ENCODE measurements at places on chromosomes 7 and 10.

DNA sequence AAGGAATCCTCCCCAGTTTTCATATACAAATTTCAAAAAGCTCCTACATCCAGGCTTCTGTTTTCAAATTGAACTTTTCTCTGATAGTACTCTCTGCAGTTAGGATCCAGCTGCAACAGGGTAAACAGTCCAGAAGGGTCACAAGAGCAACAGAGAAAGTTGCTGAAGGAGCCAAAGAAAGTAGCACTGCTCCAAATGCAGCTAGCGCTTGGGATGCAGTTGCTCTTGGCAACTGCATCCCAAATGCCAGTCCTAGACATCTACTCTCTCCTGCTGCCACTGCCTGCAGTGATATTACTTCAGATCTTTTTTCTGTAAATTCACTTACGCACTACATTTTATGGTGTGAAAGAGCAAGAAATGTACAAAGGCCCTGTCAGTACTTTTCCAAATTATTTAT lies 14.6 kb downstream of the GPR37 start:
- DNase-seq = no peak

DNA sequence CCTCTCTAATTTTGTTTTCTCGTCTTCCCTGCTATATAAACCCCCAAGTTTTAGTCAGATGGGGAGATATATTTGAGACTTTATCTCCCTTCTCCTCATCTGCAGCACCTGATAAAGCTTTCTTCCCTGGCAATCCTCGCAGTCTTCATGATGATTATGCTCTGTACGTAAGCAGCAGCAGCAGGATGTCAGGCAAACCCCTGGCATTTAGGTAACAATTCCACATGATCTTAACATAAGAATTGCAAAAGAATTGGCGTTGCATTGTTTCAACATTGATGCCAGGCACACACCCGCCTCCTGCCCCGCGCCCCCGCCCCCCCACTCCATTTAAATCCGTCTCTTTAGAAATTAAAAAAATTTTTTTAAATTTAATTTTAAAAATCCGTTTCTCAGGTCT lies 6.1 kb downstream of the PKD1L1 start:
- DNase-seq = no peak

DNA sequence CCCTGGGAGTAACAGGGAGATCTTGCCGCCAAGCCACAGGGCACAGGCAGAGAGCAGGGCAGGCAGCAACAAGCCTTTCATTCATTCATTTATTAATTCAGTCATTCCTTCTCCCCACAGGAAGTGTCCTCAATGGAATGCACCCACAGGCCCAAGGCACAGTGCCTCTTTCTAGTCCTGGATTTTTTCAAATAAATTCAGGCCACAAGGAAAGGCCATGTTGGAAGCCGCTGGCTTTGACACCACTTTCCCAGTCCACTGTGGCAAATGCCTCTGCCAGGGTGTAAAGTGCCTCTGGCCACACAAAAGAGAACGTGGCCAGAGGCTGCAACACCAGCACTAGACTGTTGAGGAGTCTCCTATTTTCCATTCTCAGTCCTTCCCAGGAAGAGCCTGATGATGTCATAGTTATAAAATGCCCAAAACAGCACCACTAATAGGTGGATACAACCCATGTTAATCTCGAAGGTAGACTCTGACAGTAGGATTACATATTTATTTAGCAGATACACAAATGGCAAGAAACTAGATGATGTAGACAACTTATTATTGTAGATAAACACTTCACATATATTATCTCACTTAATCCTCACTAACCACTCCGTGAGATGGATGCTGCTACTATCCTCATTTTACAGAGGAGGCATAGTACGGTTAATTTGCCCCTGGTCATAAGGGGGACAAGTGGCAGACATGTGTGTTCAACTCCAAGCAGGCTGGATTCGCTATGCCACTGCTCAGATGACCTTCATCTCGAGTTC lies 5.5 kb downstream of the JAZF1 start:
- DNase-seq = no peak

GRCh38 chr7:2499719-2500430 lies 19.7 kb upstream of the LFNG start:
- no peak for DNase-seq

GRCh38 chr7:6554848-6555247 lies 3.6 kb upstream of the GRID2IP start:
- DNase-seq = no peak

DNA sequence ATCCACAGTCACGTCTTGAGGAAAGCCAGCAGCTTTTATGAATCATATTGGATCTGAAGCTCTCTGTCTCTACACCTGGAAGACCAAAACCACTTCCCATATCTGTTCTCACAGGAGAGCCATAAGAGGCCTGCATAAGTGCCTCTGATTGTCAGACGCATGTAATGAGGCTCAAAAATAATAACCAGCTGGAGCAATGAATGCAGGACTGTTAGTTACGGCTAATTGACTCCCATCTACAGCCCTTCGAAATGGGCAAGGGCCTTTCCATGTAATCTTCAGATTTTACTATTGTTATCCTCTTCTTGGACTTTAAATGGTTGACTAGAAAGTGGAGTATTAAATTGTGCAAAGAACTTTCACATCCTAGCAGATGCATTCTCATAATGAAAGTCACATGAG lies 4.4 kb upstream of the SEMA3C start:
- DNase-seq = no peak

DNA sequence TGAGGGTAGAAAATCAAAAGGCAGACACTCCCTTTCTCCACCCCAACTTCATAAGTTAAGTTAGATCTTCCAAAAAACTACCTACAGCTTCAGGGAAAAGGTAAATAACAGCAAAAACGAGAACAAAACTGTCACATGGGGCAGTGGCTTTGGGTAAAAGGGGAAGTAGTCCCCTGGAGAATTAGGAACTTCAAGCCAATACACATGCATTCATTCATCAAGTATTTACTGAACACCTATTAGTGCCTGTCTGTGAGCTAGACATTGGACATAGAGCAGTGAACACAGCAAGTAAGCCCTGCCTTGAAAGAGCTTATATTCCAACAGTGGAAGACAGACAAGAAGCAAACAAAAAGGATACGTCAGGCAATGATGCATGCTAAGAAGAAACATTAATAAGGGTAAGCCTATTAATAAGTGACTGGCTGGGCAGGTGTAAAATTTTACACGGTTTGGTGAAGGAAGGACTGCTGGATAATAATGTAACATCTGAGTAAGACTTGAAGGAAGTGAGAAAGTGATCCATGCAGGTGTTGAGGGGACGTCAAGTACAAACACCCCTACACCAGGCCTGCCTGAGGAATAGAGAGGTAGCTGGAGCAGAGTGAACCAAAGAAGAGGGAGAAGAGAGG lies 69.6 kb upstream of the RAPGEF5 start:
- no peak for DNase-seq

DNA sequence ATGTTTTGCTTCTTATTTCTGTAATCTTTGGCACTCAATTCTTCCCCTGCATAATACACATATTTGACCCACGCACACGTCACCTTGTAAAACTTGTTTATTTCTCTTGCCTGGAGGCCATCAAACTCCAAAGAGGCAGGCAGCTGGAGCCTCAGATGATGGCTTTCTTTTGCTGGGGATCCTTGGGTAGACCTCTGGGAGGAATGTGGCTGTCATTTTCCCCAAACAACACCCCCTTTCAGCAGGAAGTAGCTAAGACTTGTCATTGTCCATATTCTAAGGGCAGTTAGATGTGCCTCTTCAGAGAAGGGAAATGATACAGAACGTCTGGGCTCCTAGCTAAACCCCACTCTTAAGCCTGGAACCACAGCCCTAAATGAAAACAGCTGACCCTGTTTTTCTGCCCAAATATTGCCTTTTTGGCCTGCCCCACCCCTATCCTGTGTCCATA lies 111.3 kb downstream of the ITGB8 start:
- DNase-seq = no peak

DNA sequence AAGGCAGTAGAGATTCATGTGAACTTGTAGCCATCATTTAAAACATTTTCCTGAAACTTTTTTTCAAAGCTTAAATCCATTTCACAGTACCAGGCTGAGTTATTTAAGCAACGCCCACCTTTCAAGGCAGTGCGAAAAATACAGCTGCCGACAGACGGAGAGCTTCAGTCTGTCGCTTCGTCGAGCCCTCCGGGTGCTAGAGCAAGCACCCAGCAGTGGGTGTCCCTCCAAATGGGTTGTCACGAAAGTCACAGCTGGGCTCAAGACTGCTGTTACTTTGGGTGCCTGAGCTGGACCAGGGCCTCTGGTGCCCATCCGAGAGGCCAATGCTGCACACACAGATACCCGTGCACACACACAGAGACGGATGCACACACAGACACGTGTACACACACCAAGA lies 135.6 kb downstream of the TCERG1L start:
- DNase-seq = no peak

- no peak for DNase-seq
Observed at GRCh38 chr10:11147722-11148121, 130.1 kb downstream of the CELF2 start.

- no peak for DNase-seq
Observed at GRCh38 chr7:102152672-102153598, 133.7 kb upstream of the SH2B2 start.

- no peak for DNase-seq
Observed at GRCh38 chr7:139620676-139621344, 97.3 kb downstream of the CLEC2L start.

- DNase-seq = no peak
Observed at GRCh38 chr7:43878867-43879266, 9.6 kb upstream of the MRPS24 start.

All from stimulated activated CD8-positive, alpha-beta memory T cell treated with anti-CD3 and anti-CD28 coated beads, Interleukin-7, amount 100 ng/mL, for 1 hour (primary cell).